MM.1S (cell line): ENCODE measurements at places on chromosomes 5 and 9.

DNA sequence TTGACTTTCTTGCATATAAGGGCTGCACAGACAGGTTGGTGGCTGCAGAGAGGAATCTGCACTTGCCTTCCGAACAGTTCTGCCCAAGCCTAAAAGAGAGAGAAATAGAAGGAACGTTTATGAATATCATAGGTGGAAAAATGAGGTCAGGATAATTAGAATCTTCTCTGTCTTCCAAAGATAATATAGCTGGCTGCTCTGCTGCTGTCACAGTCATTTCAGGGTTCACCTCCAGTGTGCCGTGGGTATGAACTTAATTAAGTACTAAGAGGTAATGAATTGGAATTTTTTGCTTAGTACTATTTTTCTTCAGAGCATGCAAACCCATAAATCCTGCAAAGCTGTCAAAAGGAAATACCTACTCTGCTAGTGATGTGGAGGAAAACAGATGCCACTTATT is 82.2 kb downstream of the PRDM6 start:
- no peaks in the 10 kb centered on the region for H3K36me3 ChIP-seq
- H3K27me3 ChIP-seq = no peaks in the 10 kb centered on the region
- no peaks in the 10 kb centered on the region for H3K4me1 ChIP-seq
- H3K27ac ChIP-seq = no peak overlapping the region
- DNase-seq = no peak
- no peak overlapping the region for H3K4me3 ChIP-seq

DNA sequence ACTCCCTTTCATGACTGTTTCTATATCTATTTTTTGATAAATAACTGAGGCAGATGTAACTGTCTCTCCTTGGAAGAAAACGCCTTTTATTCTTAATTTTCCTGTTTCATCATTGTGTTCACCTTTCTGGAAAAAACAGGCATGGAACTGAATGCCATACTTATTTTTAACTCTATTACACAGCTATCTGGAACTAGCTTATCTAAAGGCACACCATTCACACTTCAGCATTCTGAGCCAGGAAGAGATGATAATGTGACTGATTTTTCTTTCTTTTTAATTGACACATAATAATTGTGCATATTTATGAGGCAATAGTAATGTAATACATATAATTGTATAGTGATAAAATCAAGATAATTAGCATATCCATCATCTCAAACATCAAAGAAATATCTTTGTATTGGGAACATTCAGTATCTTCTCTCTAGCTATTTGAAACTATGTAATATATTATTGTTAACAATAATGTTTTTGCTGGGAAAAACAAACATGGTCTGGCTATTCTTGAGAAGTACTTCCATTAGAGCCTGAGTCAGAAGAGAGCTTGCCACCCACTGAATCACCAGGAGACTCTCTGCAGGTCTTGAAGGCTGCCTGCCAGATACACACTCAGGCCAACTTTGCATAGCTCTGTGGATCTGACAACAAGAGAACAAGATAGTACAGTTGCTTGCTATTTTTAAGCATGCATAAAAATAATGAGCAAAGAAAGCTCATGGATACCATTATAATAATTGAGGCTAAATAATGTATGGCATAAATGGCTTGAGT is 501.0 kb upstream of the EDIL3 start:
- no peaks in the 10 kb centered on the region for H3K4me1 ChIP-seq
- no peak overlapping the region for H3K27ac ChIP-seq
- DNase-seq = no peak
- no peak overlapping the region for H3K4me3 ChIP-seq

DNA sequence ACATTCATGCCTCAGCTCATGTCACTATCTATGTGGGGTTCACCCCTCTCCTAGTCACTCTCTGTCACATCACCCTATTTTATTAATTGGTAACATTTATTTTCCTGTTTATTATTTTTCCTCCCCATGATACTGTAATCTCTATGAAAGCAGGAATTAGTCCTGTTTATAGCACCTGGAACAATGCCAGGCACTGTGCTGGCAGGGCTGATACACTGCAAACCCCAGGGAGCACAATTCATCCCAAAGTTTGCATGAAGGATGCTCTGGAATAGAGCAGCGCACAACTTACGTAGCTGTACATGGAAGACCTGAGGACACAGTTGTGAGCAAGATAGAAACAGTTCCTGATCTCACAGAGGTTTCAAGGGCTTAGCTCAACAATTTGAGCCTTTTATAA is 103.2 kb downstream of the NSG2 start:
- H3K27ac ChIP-seq = no peak overlapping the region
- peaks cover 36% of the 10 kb centered on the region for H3K4me1 ChIP-seq
- H3K36me3 ChIP-seq = no peaks in the 10 kb centered on the region
- H3K27me3 ChIP-seq = no peaks in the 10 kb centered on the region

- DNase-seq = no peak
- H3K27me3 ChIP-seq = no peaks in the 10 kb centered on the region
- peaks cover 6% of the 10 kb centered on the region; the same call in 1 of the 2 replicates for H3K4me1 ChIP-seq
- H3K4me3 ChIP-seq = no peak overlapping the region
Observed at GRCh38 chr9:120692901-120693699, 21.2 kb downstream of the MEGF9 start.

- H3K36me3 ChIP-seq = no peaks in the 10 kb centered on the region
- no peak overlapping the region for H3K27ac ChIP-seq
- DNase-seq = no peak
- no peak overlapping the region for H3K4me3 ChIP-seq
- no peaks in the 10 kb centered on the region for H3K4me1 ChIP-seq
Observed at GRCh38 chr9:78678877-78679276, 382.0 kb downstream of the PSAT1 start.

DNA sequence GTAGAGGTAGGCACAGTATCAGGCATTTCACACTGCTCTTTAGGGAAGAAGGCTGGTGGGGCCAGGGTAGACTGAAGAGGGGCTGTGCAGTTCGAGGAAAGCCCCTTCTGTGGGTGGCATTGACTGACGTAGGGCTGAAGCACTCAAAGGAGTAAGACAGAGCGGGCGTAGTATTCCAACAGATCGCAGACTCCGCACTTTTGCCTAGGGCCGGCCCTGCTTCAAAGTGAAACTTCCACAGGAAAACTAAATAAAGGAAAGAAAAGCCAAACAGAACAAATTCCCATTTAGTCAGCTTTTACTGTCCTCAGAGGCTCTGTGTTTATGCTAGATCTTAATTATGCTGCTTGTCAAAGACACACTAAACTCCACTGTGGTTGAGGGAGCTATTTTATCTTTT is 493.0 kb upstream of the WWC1 start:
- H3K27ac ChIP-seq = no peak overlapping the region
- no peaks in the 10 kb centered on the region for H3K27me3 ChIP-seq
- DNase-seq = no peak
- no peaks in the 10 kb centered on the region for H3K4me1 ChIP-seq
- H3K4me3 ChIP-seq = no peak overlapping the region

GRCh38 chr5:17252543-17252942 is 35.1 kb downstream of the BASP1 start:
- H3K27me3 ChIP-seq = no peaks in the 10 kb centered on the region
- H3K36me3 ChIP-seq = no peaks in the 10 kb centered on the region
- no peak overlapping the region for H3K27ac ChIP-seq
- no peaks in the 10 kb centered on the region for H3K4me1 ChIP-seq
- no peak overlapping the region for H3K4me3 ChIP-seq

- H3K27me3 ChIP-seq = no peaks in the 10 kb centered on the region
- no peak overlapping the region for H3K27ac ChIP-seq
- no peaks in the 10 kb centered on the region for H3K36me3 ChIP-seq
Observed at GRCh38 chr9:127875306-127875966, 2.0 kb downstream of the AK1 start.

GRCh38 chr5:150573867-150574817 is 66.2 kb downstream of the NDST1 start:
- H3K27ac ChIP-seq = no peak overlapping the region
- DNase-seq = no peak
- no peak overlapping the region for H3K4me3 ChIP-seq
- H3K36me3 ChIP-seq = no peaks in the 10 kb centered on the region
- H3K4me1 ChIP-seq = no peaks in the 10 kb centered on the region
- no peaks in the 10 kb centered on the region; the same call in 1 of the 2 replicates for H3K27me3 ChIP-seq

DNA sequence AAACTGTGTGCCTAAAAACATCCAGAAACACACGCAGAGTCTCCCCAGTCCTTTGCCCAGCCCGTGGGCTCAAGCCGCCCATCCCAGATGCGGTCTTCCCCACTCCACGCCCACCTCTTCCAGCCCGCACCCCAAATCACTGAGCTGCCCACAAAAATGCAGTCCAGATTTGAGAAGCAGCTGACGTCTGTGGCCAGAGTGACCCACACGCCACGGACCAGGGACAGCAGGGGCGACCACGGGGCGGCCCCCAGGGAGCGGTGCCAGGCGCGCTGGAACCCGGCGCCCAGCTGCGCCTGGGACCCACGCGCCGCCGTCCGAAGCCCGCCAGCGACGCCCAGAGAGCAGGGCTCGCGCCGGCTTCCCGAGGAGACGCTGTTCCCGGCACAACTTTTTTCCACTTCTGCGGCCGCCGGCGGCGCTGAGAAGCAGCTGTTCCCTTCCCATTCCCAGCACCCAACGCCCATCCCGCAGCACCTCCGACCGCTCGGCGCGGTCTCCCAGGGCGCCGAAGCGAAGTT is 674 bp downstream of the LHFPL2 start:
- peak overlapping the region; percentile 81 for H3K4me3 ChIP-seq
- no peaks in the 10 kb centered on the region for H3K36me3 ChIP-seq
- no peak overlapping the region for H3K27ac ChIP-seq
- peaks cover 12% of the 10 kb centered on the region; the same call in 1 of the 2 replicates for H3K4me1 ChIP-seq
- no peak for DNase-seq

DNA sequence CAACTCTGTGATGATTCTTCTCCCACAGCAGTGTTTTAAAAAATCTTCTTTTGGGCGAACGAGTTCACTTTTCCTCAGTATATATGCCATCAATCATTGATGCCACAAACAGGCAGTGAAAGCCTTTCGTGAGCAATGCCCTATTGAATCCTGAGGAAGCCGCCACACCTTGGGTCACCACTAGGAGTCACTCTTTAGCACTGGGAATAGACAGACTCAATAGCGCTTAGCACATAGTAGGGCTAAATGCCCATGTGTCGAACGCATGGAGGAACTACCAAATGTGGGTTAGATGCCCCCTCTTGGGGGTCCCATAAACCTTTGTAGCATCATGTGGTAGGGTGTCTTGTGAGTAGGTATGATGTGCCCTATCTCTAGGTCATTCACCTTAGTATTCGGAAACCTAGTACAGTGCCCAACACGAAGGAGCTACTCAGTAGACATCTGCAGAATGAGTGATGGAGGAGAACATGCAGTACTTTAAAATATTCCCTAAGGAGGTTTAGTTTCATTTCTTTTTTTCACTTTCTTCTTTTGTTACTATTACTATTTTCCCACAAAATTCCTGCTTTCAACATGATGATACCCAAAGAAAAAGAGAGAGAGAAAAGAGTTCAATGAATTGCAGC is 603.7 kb downstream of the BNC2 start:
- peak overlapping the region; percentile 35; the same call in 1 of the 2 replicates for H3K27ac ChIP-seq
- H3K4me1 ChIP-seq = peaks cover 15% of the 10 kb centered on the region
- DNase-seq = no peak
- H3K4me3 ChIP-seq = peak overlapping the region; percentile 53
- no peaks in the 10 kb centered on the region for H3K27me3 ChIP-seq

DNA sequence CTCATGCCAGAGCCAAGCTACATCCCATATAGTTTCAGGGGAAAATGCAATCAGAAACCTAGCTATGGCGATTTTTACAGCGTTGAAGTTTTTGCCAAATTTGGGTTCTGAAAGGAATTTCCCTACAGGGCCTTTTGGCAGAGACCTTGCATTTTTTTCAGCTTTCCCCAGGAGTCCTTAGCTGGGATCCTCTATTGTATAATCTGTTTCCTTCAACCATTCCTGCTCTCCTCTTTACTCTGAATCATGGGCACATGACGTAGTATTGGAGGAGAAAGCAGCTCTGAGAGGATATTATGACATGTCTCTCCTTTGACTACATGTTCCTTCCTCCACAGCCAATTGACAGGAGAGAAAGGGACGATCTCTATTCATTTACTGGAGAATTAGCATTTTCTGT is 118.5 kb upstream of the ERCC6L2 start:
- H3K27me3 ChIP-seq = no peaks in the 10 kb centered on the region
- H3K4me3 ChIP-seq = no peak overlapping the region
- no peak overlapping the region for H3K27ac ChIP-seq
- no peak for DNase-seq
- H3K4me1 ChIP-seq = no peaks in the 10 kb centered on the region

- H3K27ac ChIP-seq = no peak overlapping the region
- no peak for DNase-seq
- no peaks in the 10 kb centered on the region for H3K36me3 ChIP-seq
- H3K4me3 ChIP-seq = no peak overlapping the region
Observed at GRCh38 chr9:130411566-130411915, 33.2 kb upstream of the ASS1 start.

- peaks cover 3% of the 10 kb centered on the region; the same call in 1 of the 2 replicates for H3K4me1 ChIP-seq
- H3K27me3 ChIP-seq = no peaks in the 10 kb centered on the region
- H3K36me3 ChIP-seq = no peaks in the 10 kb centered on the region
- H3K27ac ChIP-seq = no peak overlapping the region
- DNase-seq = no peak
Observed at GRCh38 chr5:68332080-68332451, 116.5 kb downstream of the PIK3R1 start.

GRCh38 chr9:93267681-93268505 is 84.0 kb downstream of the WNK2 start:
- no peaks in the 10 kb centered on the region for H3K36me3 ChIP-seq
- peak overlapping the region; percentile 63 for H3K4me3 ChIP-seq
- H3K27ac ChIP-seq = peak overlapping the region; percentile 91
- H3K27me3 ChIP-seq = no peaks in the 10 kb centered on the region
- H3K4me1 ChIP-seq = peaks cover 63% of the 10 kb centered on the region
